Stimulated activated CD4-positive, alpha-beta T cell treated with anti-CD3 and anti-CD28 coated beads, Interleukin-1b, Interleukin-23, amount 100 ng/mL, for 24 hours (primary cell): ENCODE measurements at places on chromosomes 5 and 9.

- DNase-seq: no peak
These were observed 43.0 kb downstream of the FXN start for GRCh38 chr9:69078581-69078980.

DNA sequence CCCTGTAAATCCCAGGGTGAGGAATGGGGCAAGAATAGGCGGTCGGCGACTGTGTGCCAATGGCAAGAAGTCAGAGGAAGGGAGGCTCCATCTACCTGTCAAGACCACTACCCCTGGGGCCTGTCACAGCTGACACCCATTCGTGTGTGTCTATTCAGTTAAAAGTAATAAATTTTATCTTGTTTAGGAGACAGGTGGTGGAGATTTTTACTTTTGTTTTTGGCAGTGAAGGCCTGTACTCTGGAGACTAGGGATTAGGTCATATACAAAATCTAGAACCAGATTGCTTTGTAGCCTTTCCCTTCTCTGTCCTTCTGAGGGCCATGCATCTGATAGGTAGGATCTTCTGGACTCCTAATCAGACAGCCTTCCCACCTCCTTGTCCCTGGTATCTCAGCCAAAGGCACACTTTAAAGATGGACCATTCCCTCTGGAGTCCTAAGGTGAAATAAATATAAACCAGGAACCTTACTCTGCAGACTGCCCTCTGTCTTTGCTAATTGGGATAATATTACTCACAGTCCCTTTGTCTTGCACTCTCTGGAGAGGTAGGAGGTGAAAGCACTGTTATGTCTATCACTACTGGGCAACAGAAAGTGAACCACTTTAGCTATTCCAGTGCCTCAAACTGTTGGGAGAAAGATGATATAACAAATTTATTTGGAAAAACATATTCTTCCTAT is 213.2 kb upstream of the ACTBL2 start:
- DNase-seq: no peak

DNA sequence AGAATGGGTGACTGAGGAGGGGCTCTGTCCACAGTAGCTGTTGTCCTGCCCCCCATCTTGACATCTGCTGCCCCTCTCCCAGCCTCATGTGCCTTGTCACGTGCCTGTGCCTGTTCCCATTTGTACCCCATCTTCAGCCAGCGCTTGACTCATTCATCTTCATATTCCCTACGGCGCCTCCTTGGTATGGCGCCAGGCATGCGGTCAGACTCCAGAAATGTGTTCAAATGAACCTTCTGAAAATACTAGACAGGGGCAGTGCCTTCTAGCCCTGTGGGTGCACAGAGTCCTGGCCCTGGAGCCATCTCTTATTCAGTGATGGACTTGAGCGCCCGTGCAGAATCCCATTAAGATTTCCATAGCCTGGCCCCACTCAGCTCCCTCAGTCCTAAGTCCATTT is 46.2 kb downstream of the CFAP77 start:
- no peak for DNase-seq

GRCh38 chr5:16152601-16153568 is 26.7 kb downstream of the MARCHF11 start:
- no peak for DNase-seq

- no peak for DNase-seq
These were observed 50.5 kb upstream of the RFX3 start for GRCh38 chr9:3576328-3576727.

DNA sequence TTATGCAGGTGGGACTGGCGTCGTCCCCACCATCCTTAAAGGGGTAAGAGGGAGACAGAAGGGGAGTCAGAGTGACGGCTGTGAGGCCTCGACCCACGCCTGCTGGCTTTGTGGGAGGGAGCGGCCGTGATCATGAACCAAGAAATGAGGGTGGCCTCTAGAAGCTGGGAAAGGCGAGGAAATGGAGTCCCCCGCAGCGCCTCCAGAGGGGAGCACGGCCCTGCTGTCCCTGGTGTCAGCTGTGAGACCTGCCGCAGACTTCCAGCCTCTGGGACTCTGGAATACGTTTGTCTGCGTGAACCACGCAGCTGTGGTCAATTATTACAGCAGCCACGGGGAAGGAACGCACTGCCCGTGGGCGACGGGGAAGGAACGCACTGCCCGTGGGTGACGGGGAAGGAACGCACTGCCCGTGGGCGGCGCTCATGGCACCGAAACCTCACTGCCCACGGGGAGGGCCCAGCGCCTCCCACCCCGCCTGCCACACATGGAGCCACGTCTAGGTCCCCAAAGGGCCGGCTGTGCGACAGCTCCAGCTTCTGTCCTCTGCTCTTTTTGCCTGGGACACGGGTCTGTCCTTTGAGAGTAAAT is 108.8 kb upstream of the RAPGEF1 start:
- DNase-seq: no peak
